ENCODE measurements at places on chromosomes 4 and X.

GRCh38 chr4:183552274-183553146 lies 47.7 kb downstream of the ING2 start:
- no peak for DNase-seq

DNA sequence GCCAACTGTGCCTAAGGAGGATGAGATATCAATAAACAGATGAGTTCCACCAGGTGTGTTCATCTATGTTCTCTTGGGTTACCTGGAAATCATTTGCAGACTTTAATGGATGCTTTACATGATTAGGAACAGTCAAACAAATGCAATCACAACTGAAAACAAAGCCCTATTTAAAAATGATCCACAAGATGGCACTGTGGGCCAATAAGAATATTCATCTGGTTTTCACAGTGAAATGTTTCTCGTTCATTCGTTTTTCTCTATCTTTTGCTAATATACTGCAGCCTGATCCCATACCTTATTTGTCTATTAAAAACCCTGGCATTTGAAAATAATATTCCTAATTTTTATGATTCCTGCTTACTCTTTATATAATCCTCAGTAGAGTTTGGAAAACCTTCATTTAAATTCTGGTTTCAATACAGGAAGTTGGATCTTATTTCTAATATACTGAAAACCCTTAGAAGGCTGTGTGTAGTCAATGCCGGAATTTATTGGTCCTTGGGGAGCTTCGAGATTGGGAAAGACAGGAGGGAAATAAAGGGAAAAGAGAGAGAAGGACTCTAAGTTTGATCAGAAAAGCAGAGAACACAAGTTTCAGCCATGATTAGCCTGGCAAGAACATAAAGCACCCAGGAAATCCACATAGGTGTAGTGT lies 63.8 kb upstream of the TAPT1 start:
- DNase-seq = peak; percentile 72

DNA sequence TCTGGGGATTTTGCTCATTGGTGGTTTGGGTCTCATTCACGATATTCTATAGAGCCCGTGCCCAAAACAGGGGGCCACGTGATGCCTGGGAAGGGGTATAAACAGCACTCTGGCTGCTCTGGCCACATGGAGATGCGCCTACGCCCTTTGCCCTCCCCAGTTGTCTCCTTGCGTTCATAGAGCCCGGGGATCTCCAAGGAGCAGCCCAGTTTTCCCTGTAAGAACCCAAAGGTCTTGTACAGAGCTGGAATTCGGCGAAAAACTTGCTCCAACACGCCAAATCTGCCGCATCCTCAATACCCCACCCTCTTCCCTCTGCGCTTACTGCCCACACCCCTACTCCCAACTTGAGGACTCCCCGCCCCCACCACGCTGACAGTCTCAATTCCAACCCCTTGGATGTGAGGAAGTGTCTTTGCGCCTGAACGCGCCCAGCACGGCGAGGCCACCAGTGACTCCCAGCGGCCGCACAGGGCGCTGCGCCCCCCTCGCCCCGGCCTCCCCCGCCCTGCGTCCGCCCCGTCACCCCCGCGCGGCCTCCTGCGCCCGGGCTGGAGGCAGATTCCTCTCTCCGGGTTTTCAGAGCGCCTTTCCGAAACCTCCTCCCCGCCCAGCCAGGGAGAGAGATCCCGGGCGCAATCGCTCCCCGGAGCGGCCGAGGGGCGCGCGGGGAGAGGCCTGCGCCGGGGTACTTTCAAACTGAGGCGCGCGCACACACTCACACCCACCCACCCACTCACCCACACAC lies at the start of gene NHS:
TSS of gene NHS (plus strand) at position 582 of the 748 bp plus-strand sequence. CDS start 558 bp downstream, outside the sequence.
- no peak for DNase-seq

DNA sequence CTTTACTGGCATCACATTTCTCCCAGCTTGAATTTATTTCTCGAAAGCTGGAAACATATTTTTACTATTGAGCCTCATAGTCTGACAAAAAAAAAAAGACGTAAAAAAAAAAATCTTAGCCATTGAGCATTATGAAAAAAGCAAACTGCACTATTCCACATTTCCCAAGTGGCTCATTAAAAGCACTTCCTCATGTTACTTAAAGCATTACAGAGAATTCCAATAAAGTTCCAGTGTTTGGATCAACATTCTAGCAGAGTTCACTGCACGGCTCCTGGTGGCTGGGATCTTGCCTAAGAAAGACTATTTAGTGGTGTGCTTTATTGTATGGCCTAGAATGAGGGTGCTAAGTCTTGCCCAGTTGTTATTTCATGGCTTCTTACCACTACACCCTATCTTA lies 476.2 kb downstream of the PPARGC1A start:
- no peak for DNase-seq

GRCh38 chr4:37977471-37978247 lies 17.5 kb downstream of the PTTG2 start:
- peak; percentile 68 for DNase-seq

DNA sequence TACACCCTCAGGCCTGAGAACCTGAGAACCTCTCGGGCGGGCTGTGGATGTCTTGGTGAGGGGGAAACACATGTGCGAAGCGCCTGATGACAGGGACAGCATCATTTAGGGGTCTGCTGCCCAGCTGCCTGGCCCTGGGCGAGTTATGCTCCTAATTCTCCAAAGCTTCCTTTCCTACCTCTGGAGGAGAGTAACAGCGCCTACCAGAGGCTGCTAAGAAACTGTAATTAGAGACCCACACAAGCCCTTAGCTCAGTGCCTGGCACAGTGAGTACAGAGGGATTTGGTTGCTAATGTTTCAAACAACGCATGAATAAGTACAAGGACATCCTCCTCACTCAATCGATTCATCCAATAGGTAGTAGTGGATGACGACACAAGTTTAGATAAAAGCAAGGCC lies 40.4 kb downstream of the BCOR start:
- DNase-seq = no peak

DNA sequence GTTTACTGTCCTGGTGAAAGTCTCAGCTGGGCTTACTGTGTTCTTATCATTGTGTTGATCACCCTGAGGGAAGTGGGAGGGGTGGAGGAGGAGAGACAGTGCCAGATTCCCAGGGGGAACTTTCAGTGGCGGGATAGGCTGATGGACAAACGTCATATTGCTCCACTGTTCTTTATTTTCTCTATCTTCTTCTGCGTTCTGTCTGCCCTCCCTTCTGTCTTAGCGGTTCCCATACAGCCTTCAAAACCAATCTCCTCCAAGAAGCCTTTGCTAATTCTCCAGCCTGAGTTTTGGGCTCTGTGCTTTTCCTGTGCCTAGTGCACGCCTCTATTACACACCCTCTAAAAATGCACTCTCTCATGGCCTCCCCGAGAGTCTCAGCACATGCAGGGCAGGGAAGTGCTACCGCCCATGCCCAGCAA lies 448.7 kb upstream of the FAT1 start:
- no peak for DNase-seq

- DNase-seq = peak; percentile 51
These were observed 181.7 kb upstream of the AGTR2 start for GRCh38 chrX:115988825-115989224.

GRCh38 chrX:136076942-136077341 lies 70.4 kb upstream of the FHL1 start:
- no peak for DNase-seq
